ENCODE measurements at places on chromosomes 11 and 22.
A peak's percentile ranks its signal among the peaks of the same experiment; 100 is the strongest.

- no peak for DNase-seq
These were observed 132.3 kb downstream of the TRIM44 start for GRCh38 chr11:35794850-35795249.

DNA sequence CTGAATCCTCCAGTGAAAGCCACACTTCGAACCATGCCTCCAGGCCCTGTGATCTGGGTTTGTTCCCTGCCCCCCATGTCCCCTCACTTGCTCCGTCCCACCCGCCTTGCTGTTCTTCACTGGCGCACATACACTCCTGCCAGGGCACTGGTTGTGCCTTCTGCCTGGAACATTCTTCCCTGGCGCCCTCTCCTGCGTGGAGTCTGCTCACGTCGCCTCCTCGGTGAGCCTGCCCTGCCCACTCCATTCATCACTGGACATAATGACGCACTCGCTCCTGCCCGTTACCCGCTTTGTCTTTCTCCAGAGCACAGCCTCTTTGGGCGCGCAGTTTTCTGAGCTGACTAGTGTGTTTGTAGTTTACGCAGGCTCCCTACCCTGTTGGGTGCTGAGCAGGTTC, 21.0 kb upstream of the MIEF1 start:
- DNase-seq = no peak

DNA sequence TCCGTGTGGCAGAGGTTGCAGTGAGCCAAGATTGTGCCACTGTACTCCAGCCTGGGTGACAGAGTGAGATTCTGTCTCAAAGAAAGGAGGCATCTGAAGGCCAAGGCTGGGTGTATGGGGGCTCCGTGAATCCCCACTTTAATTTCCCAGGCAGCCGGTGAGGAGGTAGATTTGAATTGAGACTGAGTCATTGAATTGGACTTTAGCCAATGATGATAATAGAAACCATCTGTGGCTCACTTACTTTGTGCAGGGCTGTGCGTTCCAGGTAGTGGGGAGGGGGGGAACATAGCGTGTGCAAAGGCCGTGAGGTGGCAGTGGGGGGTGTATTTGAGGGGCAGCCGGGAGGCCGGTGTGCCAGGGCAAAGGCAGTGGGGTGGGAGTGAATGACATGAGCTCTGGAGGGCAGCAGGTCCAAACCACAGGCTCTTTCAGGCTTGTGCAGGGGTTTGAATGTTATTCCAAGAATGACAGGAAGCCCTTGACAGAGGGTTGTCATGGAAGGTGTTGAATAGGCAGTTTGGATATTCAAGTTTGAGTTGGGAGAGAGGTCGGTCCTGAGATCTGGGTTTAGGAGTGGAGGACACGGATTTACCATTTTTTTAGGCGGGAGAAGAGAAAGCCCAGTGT, 6.1 kb downstream of the ARHGAP8 start:
- DNase-seq = no peak

GRCh38 chr11:62953811-62954210, 31.0 kb downstream of the SLC22A6 start:
- no peak for DNase-seq

GRCh38 chr22:50238755-50239154, 6.1 kb downstream of the TUBGCP6 start:
- DNase-seq = no peak

- DNase-seq = no peak
These were observed 122.0 kb upstream of the ZC3H12C start for GRCh38 chr11:109971184-109971523.

DNA sequence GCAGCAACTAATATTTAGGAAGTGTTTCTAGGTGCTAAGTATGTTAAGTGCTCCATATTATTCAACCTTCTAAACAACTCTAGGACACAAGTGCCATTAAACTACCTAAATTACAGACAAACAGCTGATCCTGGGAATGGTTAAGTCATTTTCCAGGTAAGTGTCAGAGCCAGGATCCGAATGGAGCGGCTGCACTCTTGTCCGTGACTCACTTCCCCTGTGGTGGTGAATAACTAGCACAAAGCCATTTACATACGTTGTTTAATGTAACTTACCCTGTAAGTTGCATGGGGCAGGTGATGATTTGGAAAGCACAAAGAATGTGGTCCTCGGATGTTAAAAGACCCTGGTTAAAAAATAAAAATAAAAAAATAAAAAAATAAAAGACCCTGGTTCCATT, 8.8 kb upstream of the PRG2 start:
- DNase-seq = no peak

DNA sequence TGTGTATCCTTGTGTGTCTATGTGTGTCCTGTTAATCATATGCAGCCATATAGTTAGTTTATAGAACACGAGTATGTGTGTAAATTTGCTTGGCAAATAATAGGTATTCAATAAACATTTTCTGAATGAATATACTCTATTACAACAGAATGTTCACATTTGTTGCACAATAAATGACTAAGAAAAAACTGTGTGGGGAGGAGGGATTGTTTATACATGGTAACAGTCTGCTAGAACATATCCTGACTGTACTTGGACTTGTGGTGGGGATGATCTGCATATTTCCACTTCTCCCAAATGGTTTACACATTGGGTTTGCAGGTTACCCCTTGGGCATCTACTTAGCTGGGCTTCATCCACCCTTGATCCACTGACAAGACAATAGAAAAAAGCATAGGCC, 194.6 kb downstream of the INSC start:
- DNase-seq = no peak

- DNase-seq = no peak
These were observed 897.7 kb downstream of the KCNA4 start for GRCh38 chr11:29119116-29119515.

- no peak for DNase-seq
These were observed 2.4 kb upstream of the RBM14 start for GRCh38 chr11:66614073-66614472.

- no peak for DNase-seq
These were observed 23.2 kb downstream of the FADS2 start for GRCh38 chr11:61851113-61851899.

GRCh38 chr11:79098146-79098545, 342.7 kb downstream of the TENM4 start:
- no peak for DNase-seq

DNA sequence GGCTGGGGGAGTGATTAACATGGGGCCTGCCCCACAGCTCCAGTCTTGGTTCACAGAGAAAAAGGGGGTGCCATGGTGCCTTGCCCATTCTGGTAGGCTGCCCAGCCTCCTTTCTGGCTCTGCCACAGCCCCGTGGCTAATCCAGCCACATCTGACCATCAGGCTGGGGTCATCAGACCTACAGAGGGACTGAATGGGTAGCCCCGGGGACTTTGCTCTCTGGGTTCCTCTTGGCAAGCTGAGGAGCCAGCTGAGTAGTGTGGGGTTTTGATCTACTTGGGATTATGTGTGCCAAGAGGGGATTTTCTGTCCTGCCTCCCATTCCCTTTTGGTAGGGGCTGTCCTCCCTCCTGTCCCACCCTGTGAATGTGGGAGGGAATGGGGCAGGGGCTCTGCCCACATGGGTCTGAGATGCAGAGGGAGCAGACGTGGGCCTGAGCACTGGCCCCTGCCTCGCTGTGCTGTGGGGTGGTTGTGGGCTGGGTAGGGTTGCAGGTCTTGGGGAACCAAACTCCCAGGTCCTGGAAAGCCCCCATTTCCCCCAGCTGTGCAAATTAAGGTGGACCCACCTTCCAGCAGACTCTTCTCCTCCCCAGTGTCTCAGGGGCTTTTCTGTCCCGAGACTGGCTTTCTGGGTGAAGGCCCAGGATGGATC, 32.0 kb downstream of the CD82 start:
- no peak for DNase-seq

DNA sequence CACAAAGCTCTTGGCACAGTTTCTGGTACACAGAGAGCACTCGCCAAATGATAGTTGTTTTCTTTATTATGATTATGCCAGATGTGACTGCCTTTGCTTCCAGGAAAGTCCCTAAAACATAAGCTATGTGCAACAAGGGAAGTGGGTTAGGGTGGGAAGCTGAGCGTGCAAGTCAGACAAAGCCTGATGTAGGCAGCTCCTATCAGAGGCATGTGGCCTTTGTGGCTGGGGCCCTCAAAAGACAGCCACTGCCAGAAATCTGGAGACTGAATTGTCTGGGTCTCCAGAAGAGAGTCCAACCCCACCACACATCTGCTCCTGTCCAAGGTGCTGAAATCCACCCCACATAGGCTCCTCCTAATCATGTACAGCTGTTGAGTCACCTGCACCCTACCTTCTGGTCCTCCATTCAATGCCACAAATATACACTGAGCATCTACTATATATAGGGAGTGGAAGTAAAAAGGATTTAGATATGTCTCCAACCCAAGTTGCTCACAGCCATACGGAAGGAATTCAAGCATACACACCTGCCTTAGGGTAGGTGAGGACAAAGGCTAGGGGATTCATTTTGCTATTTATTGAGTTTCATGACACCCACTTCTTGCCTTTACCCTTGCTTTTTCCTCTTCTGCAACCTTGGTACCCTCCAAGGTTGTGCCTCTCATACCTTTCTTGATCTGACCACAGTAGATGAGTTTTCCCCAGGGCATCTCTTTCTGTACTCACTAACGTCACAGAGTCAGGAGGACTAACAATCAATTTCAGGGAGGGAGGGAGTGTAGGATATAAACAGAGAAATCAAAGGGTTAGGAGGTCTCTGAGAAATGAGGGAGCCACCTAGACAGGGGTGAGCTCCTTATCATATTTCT, 12.4 kb downstream of the SEC14L3 start:
- DNase-seq = no peak

- DNase-seq = no peak
These were observed 3.2 kb upstream of the KRTAP5-10 start for GRCh38 chr11:71562120-71562519.

DNA sequence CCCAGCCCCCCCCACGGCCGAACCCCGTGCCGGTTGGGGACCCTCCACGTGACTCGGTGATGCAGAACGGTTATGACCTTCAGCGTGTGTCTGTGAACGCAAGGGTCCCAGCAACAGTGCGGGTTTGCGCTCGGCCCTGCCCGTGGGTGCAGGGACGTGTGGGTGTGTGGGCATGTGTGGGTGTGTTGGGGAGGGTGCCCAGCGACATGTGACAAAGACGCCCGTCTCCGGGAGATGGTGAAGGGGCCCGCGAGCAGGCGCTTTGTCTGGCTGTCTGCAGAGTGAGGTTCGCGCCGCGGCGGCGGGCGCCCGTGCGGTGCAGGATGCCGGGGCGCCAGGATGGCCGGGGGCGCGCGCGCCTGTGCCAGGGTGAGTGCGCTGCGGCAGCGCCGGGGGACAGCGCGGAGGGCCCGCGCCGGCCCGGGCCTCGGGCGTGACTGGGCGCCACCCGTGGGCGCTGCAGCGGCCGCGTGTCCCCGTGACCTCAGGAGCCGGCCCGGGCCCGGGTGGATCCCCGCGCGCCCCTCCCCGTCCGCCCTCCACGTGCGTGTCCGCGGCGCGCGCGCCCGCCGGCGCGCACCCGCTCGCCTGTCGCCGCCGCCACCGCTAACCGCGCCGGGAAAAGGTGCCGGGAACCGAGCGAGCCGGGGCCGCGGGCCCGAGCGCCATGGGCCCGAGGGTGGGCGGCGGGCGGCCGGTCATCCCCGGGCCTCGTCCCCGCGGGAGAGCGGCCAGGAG, at the start of gene LRFN4:
TSS of gene LRFN4 (plus strand) at position 569 of the 738 bp plus-strand sequence. CDS start 681 bp downstream, outside the sequence.
- DNase-seq = peak; percentile 42

DNA sequence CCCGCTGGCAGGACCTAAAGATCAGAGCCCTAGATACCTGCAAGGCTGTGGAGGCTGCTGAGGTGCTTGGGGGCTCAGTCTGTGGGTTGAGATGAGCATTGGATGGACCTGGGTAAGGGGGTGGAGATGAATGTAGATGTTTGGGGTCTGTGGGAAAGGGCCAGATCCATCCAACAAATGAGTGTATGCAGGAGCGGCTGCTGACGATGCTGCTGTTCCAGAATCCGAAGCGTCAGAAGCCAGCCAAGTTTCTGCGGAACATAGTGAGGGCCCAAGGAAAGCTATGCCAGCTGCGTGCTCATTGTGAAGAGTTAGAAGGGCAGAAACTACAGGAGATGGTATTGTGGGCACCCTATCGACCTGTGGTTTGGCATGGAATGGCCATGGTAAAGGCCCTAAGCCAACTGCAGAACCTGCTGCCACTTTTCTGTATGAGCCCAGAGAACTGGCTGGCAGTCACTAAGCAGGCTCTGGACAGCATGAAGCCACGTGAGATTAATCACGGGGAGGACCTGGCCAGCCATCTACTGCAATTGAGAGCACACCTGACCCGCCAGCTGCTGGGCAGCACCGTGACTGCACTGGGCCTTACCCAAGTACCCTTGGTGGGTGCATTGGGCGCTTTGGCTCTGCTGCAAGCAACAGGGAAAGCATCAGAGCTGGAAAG, 36.6 kb downstream of the RRP8 start:
- no peak for DNase-seq

- no peak for DNase-seq
These were observed 34.6 kb upstream of the MN1 start for GRCh38 chr22:27836181-27836580.

DNA sequence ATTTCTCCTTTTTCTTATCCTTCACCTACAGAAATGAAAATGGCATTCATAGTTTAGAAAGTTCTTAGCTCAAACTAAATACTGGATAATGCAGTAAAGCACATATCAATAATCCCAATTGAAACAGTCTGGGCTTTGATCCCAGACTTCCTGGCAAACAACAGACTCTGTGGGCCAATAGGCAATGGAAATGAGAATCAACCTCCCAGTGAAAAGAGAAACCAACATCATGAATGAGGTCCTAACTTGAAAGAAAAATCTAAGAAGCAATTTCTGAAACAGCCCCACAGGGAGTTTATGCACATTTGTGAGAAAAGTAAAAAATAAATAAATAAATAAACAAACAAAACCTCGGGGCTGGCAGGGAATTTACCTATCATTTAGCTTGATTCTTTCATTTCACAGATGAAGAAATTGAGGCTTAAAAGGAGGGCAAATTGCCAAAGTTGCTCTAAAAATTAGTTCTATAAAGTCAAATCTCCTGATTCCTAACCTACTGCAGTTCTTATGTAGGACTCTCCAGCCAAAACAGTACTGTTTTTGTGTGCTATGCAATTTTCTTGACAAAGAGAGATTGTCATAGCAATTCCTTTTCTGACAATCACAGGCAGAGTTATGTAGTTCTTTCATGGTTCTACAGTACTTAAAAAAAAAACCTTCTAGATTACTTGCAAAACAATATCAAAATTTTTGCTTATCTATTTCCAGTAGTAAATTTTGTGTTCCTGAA, 265.8 kb downstream of the GRM5 start:
- no peak for DNase-seq

DNA sequence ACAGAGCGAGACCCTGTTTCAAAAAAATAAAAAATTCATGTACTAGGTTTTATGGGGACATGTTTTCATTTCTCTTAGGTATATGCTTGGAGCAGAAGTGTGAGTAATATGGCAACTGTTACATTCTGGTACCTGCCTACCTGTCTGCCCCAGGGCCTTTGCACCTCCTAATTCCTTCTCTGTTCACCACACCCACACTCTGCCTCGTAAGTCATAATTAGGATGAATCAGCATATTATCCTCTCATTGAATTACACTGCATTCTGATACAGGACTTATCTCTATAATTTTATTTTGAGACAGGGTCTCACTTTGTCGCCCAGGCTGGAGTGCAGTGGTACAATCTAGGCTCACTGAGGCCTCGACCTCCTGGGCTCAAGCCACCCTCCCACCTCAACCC, 3.1 kb upstream of the RAPSN start:
- DNase-seq = no peak
